Esophagus squamous epithelium (tissue), 5 donors: ENCODE measurements at places on chromosomes 2 and 18.

DNA sequence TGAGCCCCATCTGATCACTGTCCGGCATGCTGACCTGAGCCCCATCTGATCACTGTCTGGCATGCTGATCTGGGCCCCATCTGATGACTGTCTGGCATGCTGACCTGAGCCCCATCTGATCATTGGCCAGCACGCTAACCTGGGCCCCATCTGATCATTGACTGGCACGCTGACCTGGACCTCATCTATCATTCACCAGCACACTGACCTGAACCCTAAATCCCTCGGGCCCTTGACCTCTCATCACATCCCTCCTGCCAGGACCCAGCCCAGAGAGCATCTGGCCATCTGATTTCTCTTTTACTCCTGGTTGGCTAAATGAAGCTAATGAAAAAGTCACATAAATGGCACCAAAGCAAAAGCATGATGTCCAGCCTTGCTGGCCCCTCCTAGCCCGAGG lies 207.1 kb downstream of the NDUFA10 start:
- DNase-seq: no peak
- H3K27me3 ChIP-seq: peaks cover 17% of the 10 kb centered on the region
- no peak overlapping the region for H3K27ac ChIP-seq
- H3K36me3 ChIP-seq: no peaks in the 10 kb centered on the region
- no peak overlapping the region for H3K4me3 ChIP-seq

DNA sequence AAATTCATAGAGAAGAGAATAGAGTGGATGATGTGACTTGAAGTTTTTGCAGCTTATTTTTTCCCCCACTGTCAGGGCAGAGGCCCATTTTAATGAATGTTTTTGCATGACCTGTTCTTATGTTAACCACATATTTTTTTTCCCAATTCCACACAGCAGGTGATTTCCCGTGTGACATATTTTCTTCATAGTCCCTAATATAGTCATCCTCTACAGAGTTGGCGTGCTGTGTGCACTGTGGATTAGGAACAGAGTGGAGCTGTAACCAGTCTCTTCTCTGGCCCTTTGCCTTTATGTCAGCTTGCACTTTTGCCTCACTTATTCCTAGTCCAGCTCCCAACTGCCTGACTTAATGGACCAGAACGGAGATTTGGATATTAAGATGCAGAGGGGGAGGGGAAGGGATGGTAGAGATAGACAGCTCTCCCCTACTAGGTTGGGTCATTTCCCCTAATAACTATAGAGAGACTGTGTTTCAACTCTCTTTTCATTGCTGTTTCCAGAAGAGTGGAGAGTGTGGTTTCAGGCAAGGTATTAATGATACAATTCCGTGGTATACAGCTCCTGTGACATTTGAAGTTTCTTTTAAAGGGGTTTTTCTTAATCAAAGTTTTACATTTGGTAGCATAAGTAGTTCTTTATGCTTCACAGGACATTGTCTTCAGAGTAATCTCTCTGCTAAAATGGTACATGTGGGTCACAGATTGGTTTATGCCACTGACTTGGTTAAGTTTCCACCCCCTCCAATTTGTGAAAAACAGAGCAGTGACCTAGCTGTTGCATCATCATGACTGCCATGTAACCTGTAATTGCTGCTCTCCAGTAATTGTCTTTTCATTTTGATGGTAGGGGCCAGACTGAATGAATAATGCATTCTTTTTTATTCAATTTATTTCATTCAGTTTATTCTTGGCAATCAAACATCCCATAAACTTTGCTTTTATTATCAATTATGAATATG lies 161.3 kb downstream of the HAUS1 start:
- no peaks in the 10 kb centered on the region for H3K36me3 ChIP-seq
- H3K4me1 ChIP-seq: no peaks in the 10 kb centered on the region
- no peak for DNase-seq
- no peaks in the 10 kb centered on the region for H3K27me3 ChIP-seq
- H3K4me3 ChIP-seq: no peak overlapping the region

DNA sequence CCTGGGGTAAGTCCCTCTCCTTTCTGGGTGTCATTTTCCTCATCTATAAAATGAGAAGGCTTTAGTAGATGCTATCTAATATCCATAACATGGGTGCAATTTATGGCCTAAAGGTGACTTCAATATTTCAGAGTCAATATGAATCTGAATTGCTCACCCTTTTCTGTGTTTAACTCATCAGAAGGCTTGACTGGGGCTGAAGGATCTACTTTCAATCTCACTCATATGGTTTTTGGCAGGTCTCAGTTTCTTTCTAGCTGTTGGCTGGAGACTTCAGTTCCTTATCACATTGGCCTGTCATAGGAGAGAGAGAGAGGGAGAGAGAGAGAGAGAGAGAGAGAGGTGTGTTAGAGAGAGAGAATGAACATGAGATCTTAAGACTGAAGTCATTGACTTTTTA lies 343.7 kb upstream of the MEX3C start:
- no peak for DNase-seq
- H3K27me3 ChIP-seq: no peaks in the 10 kb centered on the region
- no peaks in the 10 kb centered on the region for H3K36me3 ChIP-seq
- H3K27ac ChIP-seq: no peak overlapping the region

DNA sequence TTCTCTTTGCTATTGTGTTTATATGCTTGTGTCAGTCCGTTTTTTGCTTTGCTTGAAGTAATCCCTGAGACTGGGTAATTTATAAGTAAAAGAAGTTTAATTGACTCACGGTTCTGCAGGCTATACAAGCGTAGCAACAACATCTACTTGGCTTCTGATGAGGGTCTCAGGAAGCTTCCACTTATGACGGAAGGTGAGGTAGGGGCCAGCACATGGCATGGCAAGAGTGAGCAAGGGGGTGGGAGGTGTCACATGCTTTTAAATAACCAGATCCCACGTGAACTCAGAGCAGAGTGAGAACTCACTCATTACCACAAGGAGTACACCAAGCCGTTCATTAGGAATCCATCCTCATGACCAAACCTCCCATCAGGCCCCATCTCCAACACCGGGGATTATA lies 540.3 kb downstream of the TDRD15 start:
- H3K4me3 ChIP-seq: no peak overlapping the region
- no peak for DNase-seq
- H3K27me3 ChIP-seq: no peaks in the 10 kb centered on the region
- no peaks in the 10 kb centered on the region for H3K4me1 ChIP-seq
- no peak overlapping the region for H3K27ac ChIP-seq

- H3K4me3 ChIP-seq: no peak overlapping the region
- H3K27ac ChIP-seq: no peak overlapping the region
- H3K4me1 ChIP-seq: peaks cover 6% of the 10 kb centered on the region
- no peaks in the 10 kb centered on the region for H3K27me3 ChIP-seq
These were observed 34.2 kb upstream of the EN1 start for GRCh38 chr2:118881490-118882129.

DNA sequence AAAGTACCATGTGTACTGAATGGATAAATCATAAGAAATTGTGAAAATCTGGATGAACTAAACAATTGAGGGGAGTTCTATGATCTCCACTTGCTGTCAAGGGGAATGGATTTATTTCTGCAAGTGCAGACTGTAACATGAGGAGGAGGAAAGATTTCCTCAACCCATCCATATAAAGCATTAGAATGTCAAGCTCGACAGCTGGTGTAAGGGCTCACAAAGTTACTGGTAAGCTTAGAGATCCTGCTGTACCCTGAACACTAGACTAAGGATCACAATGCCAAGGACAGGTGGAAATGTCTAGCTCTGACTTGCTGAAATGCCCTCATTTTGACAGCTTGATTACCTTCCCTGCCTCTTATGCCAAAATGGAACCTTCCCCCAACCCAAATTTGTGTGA lies 125.3 kb downstream of the TCF4 start:
- H3K4me1 ChIP-seq: no peaks in the 10 kb centered on the region
- no peak overlapping the region for H3K27ac ChIP-seq
- no peak for DNase-seq
- H3K36me3 ChIP-seq: peaks cover 12% of the 10 kb centered on the region
- no peaks in the 10 kb centered on the region for H3K27me3 ChIP-seq
- no peak overlapping the region for H3K4me3 ChIP-seq

DNA sequence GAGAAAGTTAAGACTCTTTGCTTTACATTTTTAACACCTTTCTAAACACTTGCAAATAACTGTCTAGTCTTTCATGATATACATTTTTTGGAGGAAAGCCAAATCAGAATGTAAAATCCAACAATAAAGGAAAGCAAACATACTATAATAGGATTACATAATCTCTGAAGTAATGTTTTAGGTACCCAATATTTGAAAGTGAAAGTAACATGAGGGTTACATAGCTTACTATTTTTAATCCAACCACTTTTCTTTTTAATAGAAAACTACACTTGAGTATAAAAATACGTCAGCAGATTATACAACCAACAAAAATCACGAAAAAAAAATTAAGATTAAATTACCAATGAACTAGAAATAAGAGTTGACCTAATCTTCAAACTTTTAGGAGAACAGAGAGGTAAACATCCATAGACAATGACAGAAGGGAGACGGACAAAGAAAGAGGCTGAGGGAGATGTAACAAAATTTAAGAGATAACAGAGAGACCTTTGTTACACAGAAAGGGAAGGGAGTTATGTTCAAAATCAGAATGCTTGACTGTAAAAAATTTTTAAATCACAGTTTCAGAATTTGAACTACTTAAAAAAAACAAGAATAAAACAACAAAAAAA lies 150.0 kb downstream of the IKZF2 start:
- H3K36me3 ChIP-seq: peaks cover 13% of the 10 kb centered on the region
- H3K27me3 ChIP-seq: no peaks in the 10 kb centered on the region
- no peaks in the 10 kb centered on the region for H3K4me1 ChIP-seq
- no peak overlapping the region for H3K4me3 ChIP-seq

GRCh38 chr2:120052597-120052996 lies 39.7 kb downstream of the EPB41L5 start:
- no peaks in the 10 kb centered on the region for H3K4me1 ChIP-seq
- H3K27me3 ChIP-seq: no peaks in the 10 kb centered on the region
- no peak overlapping the region for H3K27ac ChIP-seq
- DNase-seq: no peak
- no peak overlapping the region for H3K4me3 ChIP-seq
- no peaks in the 10 kb centered on the region for H3K36me3 ChIP-seq

DNA sequence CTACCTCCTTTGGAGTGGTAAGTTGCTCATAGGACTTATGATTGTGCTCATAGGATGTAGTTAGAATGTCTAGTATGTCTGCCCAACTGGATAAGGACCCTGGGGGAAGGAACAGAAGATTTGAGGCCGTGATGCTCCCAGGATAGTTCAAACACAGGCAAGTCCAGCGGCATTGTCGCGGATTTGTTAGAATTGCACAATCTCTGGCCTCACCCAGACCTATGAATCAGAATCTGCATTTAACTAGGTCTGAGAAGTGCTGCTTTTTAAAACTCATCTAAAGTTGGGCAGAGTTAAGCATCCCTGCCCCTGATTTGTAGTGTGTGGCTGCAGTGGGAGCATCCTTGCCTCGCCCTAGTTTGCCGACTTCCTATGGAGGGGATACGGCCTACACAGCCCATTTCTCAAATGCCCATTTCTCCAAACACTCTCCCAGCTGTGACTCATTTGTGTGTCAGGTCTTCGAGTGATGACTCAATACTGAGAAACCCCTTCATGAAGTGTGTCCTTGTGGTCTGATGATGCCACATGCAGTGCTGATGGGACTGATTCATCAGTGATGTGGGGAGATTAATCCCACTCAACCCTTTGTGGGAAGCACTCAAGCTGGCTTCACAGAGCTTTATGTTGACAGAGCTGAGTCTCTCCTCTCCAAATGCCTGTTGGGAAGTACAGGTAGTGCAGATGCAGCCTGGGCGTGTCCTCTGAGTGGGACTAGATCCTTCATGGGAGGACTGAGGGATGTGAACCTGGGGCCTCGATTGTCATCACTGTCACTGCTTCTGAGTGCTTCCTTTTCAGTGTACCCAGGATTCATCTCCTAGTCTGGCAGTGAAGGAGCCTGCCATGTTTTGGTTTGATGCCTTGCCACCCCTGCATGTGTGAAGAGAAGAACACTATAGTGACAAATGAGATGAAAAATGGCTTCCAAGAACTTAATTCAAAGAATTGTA lies 18.7 kb downstream of the SMIM21 start:
- DNase-seq: no peak
- H3K27ac ChIP-seq: no peak overlapping the region
- no peaks in the 10 kb centered on the region for H3K27me3 ChIP-seq
- H3K36me3 ChIP-seq: no peaks in the 10 kb centered on the region

- H3K27ac ChIP-seq: no peak overlapping the region
- no peak for DNase-seq
- H3K4me1 ChIP-seq: no peaks in the 10 kb centered on the region
These were observed 446.1 kb downstream of the ARHGAP15 start for GRCh38 chr2:143575340-143575739.

DNA sequence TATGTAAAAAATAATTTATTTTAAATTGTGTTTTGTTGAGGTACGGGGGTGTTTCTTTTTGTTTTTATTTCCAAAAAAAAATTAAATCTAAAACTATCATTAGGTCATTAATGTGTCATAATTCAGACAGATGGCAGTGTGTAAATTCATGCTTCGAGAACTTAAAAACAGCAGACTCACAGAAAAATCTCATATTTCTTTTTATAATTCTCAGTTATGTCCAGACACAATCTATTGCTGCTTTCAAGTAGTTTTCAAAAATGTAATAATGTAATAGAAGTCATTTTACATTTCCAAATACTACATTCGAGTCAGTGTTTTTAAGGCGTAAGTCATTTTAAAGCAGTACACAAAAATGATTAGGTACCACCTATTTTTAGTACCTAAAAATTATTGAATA lies 14.3 kb downstream of the IKZF2 start:
- H3K27ac ChIP-seq: no peak overlapping the region
- H3K4me1 ChIP-seq: no peaks in the 10 kb centered on the region
- no peak overlapping the region for H3K4me3 ChIP-seq
- DNase-seq: no peak

- H3K4me3 ChIP-seq: no peak overlapping the region
- no peak for DNase-seq
- H3K4me1 ChIP-seq: peaks cover 13% of the 10 kb centered on the region
- H3K27ac ChIP-seq: no peak overlapping the region
These were observed 3.8 kb downstream of the COL4A4 start for GRCh38 chr2:227160164-227160563.
